ENCODE measurements at places on chromosomes 2 and 18.

DNA sequence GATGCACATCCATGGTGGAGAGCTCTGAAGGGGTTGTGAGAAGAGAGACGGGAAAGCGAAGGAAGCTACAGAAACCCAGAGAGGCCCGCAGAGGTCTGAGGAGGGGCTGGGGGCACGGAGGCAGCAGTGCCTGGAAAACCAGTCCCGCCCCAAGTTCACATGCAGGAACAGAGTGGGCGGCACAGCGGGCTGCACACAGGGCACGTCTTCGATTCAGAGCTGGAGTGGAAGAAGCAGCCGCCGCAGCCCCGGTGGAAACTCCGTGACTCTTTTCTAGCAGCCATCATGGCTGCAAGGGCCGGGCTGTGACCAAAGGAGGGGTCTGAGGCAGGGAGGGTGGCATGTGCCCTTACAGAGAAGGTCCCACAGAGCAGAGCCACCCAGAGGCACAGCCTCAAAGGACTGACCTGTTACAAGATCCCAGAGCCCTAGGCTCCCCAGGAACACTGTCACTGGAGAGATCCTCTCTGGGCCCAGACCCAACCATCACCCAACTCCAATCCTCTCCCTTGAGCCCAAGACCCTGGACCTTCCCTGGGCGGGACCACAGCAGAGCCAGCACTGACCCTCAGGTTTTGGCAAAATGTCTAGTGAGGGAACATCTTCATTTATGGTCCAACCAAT, 10.7 kb downstream of the PRKAG3 start:
- no peak for DNase-seq
- H3K27ac ChIP-seq = no peak overlapping the region
- no peaks in the 10 kb centered on the region for H3K36me3 ChIP-seq

- DNase-seq = no peak
- no peaks in the 10 kb centered on the region for H3K36me3 ChIP-seq
- no peak overlapping the region for H3K4me3 ChIP-seq
Observed at GRCh38 chr18:68121308-68121707, 593.6 kb downstream of the TMX3 start.

GRCh38 chr2:1556776-1557466, 143.7 kb downstream of the TPO start:
- no peaks in the 10 kb centered on the region for H3K4me1 ChIP-seq
- no peak overlapping the region for H3K27ac ChIP-seq
- H3K27me3 ChIP-seq = no peaks in the 10 kb centered on the region
- DNase-seq = no peak
- H3K36me3 ChIP-seq = no peaks in the 10 kb centered on the region
- no peak overlapping the region for H3K4me3 ChIP-seq

GRCh38 chr2:37356299-37356698, 11.9 kb downstream of the QPCT start:
- no peak overlapping the region for H3K4me3 ChIP-seq
- H3K27me3 ChIP-seq = no peaks in the 10 kb centered on the region
- no peak overlapping the region for H3K27ac ChIP-seq
- no peaks in the 10 kb centered on the region for H3K36me3 ChIP-seq
- no peaks in the 10 kb centered on the region for H3K4me1 ChIP-seq
- DNase-seq = no peak

DNA sequence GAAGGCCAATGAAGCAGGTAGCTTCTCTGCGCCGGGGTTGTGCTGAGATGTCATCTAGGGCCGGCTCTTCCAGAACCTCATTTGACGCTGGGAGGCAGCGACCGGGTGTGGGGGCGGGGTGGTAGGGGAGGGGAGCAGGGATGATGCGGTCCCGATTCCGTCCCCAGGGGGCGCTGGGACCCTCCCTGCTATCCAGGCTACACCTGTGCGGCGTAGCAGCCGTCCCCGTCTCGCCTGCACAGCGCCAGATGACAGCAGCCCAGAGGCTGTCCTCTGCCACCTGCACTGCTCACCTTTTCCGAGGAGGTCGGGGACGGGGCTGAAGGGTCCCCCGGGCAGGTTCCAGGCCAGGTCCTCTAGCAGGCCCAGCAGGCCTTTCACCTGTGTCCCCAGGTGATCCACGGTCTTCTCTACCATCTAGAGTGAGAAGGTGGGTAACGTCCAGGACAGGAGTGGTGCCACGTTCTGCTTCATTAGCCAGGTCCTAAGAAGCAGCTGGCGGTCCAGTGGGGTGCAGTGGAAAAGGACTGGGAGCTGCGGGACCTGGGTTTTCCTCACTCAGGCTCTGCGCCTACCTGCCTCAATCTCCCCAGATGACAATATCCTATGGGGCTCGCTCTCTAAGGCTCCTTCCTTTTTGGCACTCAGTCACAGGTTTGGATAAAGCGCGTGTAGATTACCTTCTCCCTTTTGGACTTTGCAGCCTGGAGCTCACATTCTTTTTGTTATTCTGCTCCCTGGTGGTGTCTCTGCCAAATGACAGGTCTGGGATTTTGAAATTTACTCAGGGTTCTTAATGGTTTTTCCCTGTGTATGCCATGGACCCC, 56.0 kb upstream of the RAB6C start:
- no peak for DNase-seq
- H3K4me1 ChIP-seq = no peaks in the 10 kb centered on the region
- no peaks in the 10 kb centered on the region for H3K27me3 ChIP-seq

- H3K4me1 ChIP-seq = no peaks in the 10 kb centered on the region
- no peak overlapping the region for H3K27ac ChIP-seq
- H3K36me3 ChIP-seq = no peaks in the 10 kb centered on the region
- H3K27me3 ChIP-seq = no peaks in the 10 kb centered on the region
- DNase-seq = no peak
- H3K4me3 ChIP-seq = no peak overlapping the region
Observed at GRCh38 chr2:147792966-147793617, 51.7 kb upstream of the ACVR2A start.

- H3K4me3 ChIP-seq = no peak overlapping the region
- no peak for DNase-seq
- no peaks in the 10 kb centered on the region for H3K4me1 ChIP-seq
- H3K27me3 ChIP-seq = no peaks in the 10 kb centered on the region
- no peaks in the 10 kb centered on the region for H3K36me3 ChIP-seq
- no peak overlapping the region for H3K27ac ChIP-seq
Observed at GRCh38 chr2:179560257-179560735, 295.7 kb upstream of the SESTD1 start.

GRCh38 chr2:46018773-46019591, 278.2 kb upstream of the EPAS1 start:
- no peak overlapping the region for H3K4me3 ChIP-seq
- H3K27ac ChIP-seq = no peak overlapping the region
- H3K4me1 ChIP-seq = no peaks in the 10 kb centered on the region
- H3K36me3 ChIP-seq = no peaks in the 10 kb centered on the region
- DNase-seq = no peak

DNA sequence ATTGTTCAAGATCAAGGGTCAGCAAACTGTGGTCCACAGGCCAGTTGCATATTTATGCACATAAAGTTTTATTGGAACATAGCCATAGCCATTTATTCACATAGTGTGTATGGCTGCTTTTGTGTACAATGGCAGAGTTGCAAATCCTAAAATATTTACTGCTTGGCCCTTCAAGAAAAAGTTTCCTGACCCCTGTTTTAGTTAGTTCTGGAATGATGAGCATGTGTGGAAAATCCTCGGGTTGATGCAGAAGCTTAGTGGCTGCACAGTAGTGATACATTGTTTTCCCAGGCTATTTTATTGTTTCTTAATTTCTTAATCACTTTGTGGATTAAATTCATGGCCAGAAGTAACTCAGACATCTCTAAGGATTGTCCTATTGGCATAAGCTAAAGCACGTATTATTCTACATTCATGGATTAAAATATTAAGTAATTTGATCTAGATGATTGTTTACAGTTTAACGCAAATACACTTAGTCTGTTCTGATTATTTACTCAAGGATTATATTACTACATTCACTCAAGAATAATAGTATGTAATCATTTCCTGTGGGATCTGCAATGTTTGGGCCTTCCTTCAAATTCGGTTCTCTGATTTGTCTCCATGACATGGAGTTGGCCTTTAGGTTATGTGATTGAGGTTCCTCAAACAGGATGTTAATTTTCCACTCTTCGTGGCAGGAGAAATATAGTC, 165.5 kb downstream of the TMEM247 start:
- H3K4me1 ChIP-seq = no peaks in the 10 kb centered on the region
- peaks cover 12% of the 10 kb centered on the region for H3K36me3 ChIP-seq
- H3K27me3 ChIP-seq = no peaks in the 10 kb centered on the region
- no peak for DNase-seq

DNA sequence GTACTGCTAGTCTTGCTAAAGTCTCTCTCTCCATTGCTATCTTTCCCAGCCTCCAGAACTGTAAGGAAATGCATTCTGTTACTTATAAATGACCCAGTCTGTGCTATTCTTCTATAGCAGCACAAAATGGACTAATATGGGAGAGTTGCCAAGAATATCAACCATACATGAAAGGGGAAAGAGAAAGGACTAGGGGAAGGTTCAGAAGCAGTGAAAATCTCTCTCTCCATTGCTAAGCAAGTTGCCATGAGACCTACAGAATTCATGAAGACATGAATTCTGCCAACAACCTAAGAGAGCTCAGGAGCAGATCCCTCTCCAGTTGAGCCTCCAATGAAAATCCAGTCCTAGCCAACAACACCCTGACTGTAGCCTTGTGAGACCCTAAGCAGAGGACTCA, 3.6 kb upstream of the TRABD2A start:
- H3K36me3 ChIP-seq = no peaks in the 10 kb centered on the region
- no peak overlapping the region for H3K4me3 ChIP-seq
- no peak overlapping the region for H3K27ac ChIP-seq

DNA sequence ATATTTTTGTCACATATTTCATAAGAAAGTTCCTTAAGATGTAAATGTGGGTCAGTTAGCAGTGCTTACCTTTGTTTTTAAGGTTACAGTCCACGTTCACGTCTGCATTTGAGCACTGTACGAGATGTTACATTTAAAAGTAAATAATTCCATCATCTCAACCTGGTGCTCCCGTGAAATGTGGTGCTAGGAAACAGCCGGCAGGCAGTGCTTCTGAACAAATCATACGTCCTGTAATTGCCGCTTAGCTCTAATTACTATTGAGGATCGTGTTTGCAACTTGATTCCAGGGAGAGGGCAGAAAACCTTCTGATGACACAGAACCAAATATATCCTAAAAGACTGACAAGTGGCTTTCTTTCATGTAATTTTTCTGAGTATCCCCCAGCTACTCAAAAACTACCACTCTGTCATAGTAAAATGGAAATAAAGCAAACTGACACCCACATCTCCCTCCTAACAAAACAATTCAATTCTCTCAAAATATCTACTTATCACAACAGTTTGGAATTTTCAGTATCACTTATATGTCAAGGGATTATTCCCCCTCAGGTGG, 297.8 kb upstream of the SESTD1 start:
- H3K4me3 ChIP-seq = no peak overlapping the region
- no peak for DNase-seq
- no peaks in the 10 kb centered on the region for H3K27me3 ChIP-seq

DNA sequence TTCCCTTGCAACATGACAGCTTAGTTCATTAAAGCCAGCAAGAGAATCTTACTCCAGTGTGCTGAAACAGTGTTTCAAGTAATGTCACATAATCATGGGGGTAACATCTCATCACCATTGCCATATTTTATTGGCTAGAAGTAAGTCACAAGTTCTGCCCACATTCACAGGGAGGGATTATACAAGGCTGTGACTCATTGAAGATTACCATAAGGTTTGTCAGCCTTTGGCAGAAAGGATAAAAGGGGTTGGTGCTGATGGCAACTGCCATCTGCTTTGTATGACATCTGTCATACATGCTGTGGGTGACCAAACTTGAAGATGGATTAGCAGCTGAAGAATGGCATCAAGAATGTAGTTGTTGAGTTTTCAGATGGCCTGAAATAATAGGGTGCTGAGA, 61.2 kb downstream of the KCNE4 start:
- H3K27me3 ChIP-seq = no peaks in the 10 kb centered on the region
- H3K4me1 ChIP-seq = no peaks in the 10 kb centered on the region
- H3K27ac ChIP-seq = no peak overlapping the region
- H3K36me3 ChIP-seq = no peaks in the 10 kb centered on the region
- H3K4me3 ChIP-seq = no peak overlapping the region

GRCh38 chr2:219284501-219285372, 5.6 kb downstream of the DNAJB2 start:
- no peak overlapping the region for H3K4me3 ChIP-seq
- H3K4me1 ChIP-seq = peaks cover 16% of the 10 kb centered on the region
- no peaks in the 10 kb centered on the region for H3K27me3 ChIP-seq
- no peak for DNase-seq
- H3K36me3 ChIP-seq = peaks cover 64% of the 10 kb centered on the region

DNA sequence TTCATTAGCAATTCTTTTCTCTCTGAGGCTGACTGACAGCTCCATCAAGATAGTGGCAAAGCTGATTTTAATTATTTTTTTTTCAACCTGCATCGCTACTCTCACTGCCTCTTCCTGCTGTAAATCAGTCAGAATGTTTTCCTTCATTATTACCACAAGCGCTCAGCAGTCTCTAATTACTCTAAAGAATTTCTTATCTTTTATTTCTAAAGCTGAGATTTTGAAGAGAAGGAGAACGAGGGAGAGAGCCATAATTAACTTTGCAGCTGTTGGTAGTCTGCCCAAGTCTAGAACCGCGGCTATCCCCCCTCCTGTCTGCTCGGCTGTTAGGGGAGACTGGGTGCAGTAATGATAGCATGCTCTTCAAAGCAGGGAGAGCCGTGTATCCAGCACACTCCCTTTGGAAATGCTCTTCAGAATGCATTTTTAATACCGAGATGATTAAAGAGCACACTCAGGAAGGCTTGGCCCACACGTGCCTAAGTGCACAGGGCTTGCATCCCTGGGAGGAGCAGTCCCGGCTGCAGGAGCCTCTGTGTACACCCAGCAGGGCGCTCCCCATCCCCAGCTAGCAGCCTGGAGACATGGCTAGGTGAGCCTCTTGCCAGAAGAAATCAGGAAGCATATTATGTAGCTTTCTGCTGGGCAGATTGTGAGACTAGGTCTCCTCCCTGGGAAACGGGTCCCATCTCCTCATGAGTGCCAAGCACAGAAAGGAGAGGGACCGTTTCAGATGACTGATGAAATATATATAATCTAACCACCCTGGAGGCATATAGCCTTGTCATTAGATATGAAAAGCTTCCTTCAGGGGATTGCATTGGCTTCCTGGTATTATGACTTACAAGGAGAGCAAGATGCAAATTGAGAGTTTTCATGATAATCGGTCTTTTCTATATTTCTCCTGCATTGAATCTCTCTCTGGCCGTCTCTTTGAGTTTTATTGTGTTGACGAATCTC, 555.2 kb downstream of the CMPK2 start:
- no peaks in the 10 kb centered on the region for H3K27me3 ChIP-seq
- no peak overlapping the region for H3K27ac ChIP-seq
- H3K36me3 ChIP-seq = no peaks in the 10 kb centered on the region

DNA sequence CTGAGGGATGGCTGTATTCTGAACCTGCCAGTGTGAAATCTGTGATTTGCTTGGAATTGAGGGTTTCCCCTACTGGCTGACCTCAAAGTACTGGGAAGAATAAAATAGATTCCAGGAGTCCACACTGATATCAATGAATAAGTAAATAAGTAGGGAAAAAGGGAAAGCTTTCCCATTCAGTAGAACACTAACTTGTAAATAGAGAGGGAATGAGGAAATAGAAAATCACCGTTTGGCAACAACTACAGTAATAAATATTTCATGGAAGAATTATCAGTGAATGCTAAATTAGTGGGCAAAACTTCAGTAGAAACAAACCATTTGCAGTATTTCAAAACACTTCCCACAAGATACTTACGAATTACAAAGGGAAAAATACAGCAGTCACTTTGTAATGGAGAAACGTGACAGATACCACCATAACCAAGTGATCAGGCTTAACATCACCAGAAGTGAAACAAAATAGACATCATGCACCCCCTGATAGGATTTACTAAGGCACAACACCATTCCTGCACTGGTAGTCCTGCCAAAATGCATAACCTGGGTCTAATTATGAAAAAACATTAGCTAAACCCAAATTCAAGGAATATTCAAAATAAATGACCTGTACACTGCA, 88.5 kb downstream of the ICA1L start:
- no peak overlapping the region for H3K4me3 ChIP-seq
- no peak overlapping the region for H3K27ac ChIP-seq
- no peak for DNase-seq
- H3K36me3 ChIP-seq = peaks cover 33% of the 10 kb centered on the region
- H3K4me1 ChIP-seq = no peaks in the 10 kb centered on the region

Measured in naive thymus-derived CD4-positive, alpha-beta T cell (primary cell).